ENCODE measurements at places on chromosomes 12 and 14. TPM values are rescaled to one million over a fixed set of nuclear protein-coding genes. Genes with fewer than 3 reads are reported as not detected.
A peak's percentile ranks its signal among the peaks of the same experiment; 100 is the strongest.

LRTM2 gene
- total RNA-seq = not detected

DCN gene
- 16.5 TPM for total RNA-seq

- peak; percentile 57 for DNase-seq
Measured at GRCh38 chr14:23047034-23047634, 5.1 kb downstream of the PSMB11 start.

GRCh38 chr12:48441069-48441468 is 31.3 kb upstream of the ANP32D start:
- no peak for DNase-seq

DNA sequence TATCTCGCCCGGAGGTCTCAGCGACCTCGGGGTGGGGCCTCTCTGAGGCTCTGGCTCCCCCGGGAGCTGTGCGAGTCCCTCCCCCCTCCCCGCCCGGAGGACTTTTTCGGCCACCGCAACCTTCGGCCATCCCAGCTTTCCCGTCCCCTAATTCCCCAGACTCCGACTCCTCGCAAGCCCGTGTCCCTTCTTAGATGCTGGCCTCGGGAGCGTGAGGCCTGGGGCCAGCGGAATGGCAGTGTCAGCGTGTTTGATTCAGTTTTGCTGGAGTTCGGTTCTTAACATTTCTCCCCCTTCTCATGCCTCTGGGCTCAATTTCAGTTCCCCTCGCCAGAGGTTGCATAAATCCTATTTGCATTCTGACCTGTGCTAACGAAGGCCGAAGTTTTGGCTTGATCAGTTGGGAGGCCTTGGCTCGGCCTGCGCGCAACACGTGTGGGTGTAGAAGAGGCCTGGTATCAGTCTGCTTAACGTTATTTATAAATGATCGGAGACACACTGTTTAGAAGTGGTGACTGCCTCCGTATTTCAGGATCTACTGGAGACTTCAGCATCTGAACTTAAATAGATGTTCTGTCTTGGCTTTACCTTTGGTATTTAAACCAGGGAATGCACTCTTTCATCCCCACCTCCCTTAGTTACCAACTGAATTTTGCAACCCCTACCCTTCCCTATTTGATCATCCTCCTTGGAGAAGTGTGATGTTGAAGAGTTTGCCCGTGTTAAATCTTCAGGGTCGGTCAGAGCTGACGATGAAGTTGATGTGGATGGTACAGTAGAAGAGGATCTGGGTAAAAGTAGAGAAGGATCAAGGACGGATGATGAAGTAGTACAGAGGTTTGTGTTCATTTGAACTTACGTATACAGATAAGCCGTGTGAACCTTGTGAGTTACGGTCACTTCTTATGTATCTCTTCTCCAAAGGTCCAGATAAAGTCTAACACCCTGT is 851 bp downstream of the HSP90B1 start:
- peak; percentile 31 for DNase-seq

- no peak for DNase-seq
Measured at GRCh38 chr14:76863724-76864407, 37.7 kb downstream of the LRRC74A start.

Data from M059J (cell line).